ENCODE measurements at places on chromosomes 2 and 18. TPM values are rescaled to one million over a fixed set of nuclear protein-coding genes. Genes with fewer than 3 reads are reported as not detected.

KIF5C gene
- total RNA-seq, result 2.6 TPM

DES gene
- total RNA-seq, result not detected

SERPINB12 gene
- not detected for total RNA-seq

SPP2 gene
- total RNA-seq, result not detected

SCN2A gene
- not detected for total RNA-seq

NTSR2 gene
- total RNA-seq, result not detected

CYRIA gene
- total RNA-seq, result 76.1 TPM

CHRNG gene
- not detected for total RNA-seq

- no peak overlapping the region for H3K4me3 ChIP-seq
- peaks cover 2% of the 10 kb centered on the region for H3K4me1 ChIP-seq
- DNase-seq, result no peak
- no peaks in the 10 kb centered on the region for H3K36me3 ChIP-seq
Measured at GRCh38 chr2:42906557-42907411, 114.4 kb upstream of the HAAO start.

DNA sequence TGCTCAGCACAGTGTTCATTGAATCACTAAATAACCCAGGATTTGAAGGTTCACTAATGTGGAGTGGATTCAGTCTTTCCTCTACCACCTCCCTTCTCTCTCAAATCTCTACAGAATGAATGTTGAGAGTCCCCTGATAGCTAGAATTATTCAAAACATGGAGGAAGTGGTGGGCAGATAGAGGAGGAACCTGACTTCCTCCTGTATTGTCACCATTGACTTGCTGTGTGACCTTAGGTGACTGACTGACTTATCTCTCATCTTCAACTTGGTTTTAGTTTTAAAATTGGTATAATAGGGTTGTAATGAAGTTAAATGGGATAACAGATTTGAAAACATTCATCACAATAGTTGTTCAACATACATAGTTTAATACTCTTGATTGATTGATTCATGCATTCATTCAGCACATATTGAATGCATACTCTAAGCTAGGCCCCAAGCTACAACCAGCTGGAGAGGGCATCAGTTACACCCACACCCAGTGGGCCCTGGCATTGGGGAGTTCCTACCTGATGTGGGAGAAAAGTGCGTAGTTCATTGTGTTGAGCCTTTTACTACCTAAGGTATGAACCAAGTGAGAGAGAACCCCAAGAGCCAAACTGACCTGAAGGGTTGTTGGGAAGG lies 96.0 kb downstream of the WDR7 start:
- peaks cover 3% of the 10 kb centered on the region for H3K36me3 ChIP-seq
- no peak for DNase-seq
- H3K27ac ChIP-seq, result no peak overlapping the region
- no peaks in the 10 kb centered on the region for H3K27me3 ChIP-seq
- peaks cover 20% of the 10 kb centered on the region for H3K4me1 ChIP-seq

GRCh38 chr18:65567372-65567771 lies 183.4 kb upstream of the CDH7 start:
- no peak overlapping the region for H3K4me3 ChIP-seq
- H3K4me1 ChIP-seq, result no peaks in the 10 kb centered on the region
- no peaks in the 10 kb centered on the region for H3K27me3 ChIP-seq
- DNase-seq, result no peak
- no peaks in the 10 kb centered on the region for H3K36me3 ChIP-seq

DNA sequence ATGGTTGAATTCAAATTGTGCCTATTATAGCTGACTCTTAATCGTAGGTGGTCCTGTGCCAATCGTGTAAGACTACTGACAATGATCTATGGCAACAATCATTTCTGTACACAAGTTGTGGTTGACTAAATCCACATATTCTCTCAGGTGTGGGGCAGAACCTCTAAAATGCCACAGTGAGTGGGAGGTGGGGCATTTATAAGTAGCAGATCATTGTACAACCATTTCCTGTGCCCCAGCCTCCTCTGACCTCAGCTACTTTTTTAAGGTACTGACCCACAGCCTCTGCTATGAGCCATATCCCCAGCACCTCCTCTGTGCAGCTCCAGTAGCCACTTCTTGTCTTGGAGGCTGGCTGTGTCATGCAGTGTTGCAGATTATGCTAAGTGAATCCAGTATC lies 48.6 kb upstream of the RAPH1 start:
- H3K4me3 ChIP-seq, result no peak overlapping the region
- DNase-seq, result no peak
- no peaks in the 10 kb centered on the region for H3K36me3 ChIP-seq
- peaks cover 52% of the 10 kb centered on the region for H3K27me3 ChIP-seq

DNA sequence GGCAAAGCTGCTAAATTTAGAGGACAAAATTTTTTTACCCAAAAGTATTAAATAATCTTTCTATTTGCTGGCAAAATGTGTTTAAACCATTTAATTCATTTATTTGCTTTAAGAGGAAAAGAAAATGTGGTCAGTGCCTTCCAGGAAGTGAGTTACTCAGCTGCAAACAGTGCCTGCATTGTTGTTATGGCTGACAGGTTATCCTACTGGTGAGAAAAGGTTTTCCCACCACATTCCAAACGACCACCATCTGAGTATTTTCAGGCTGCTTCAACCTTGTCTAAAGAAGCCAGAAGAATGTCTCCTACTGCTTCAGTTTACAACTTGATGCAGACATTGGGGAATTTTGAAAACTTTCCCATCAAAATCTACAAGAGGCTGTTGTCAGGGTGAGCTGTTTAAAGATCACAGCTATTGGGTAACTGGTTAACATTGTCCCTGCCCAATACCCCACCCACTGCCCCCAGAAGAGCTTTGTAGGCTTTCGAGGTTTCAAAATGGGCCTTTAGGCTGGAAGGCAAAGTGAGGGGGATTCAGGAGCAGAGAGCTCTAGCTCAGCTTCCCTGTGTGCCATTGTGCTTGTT lies 461.3 kb upstream of the FANCL start:
- no peak overlapping the region for H3K27ac ChIP-seq
- H3K27me3 ChIP-seq, result peaks cover 5% of the 10 kb centered on the region
- no peaks in the 10 kb centered on the region for H3K36me3 ChIP-seq
- H3K4me1 ChIP-seq, result no peaks in the 10 kb centered on the region

DNA sequence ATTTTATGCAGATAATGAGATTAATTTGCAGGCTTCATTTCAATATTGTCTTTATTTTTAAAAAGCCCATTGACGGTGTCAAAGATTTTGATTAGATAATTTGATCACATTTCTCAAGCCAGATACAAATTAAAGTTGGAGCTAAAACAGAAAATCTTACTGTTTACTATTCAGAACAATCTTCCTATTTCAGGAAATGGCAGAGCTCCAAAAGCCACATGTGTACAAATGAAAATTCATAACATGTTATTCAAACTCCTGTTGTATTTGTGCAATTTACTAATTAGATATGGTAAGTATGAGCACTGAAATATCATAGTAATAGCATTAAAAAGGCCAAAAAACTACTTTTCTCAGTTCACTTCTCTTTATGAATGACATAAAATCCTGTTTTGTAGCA lies 682.9 kb downstream of the KCNJ3 start:
- no peak overlapping the region for H3K4me3 ChIP-seq
- DNase-seq, result no peak
- H3K27me3 ChIP-seq, result no peaks in the 10 kb centered on the region
- H3K4me1 ChIP-seq, result peaks cover 2% of the 10 kb centered on the region
- H3K36me3 ChIP-seq, result no peaks in the 10 kb centered on the region

- H3K4me1 ChIP-seq, result peaks cover 12% of the 10 kb centered on the region
- no peak overlapping the region for H3K27ac ChIP-seq
- no peak for DNase-seq
- no peaks in the 10 kb centered on the region for H3K36me3 ChIP-seq
Measured at GRCh38 chr2:10078704-10079265, 1.4 kb downstream of the CYS1 start.

- no peak overlapping the region for H3K4me3 ChIP-seq
- no peak for DNase-seq
- no peaks in the 10 kb centered on the region for H3K36me3 ChIP-seq
- H3K27me3 ChIP-seq, result no peaks in the 10 kb centered on the region
- H3K4me1 ChIP-seq, result peaks cover 4% of the 10 kb centered on the region
Measured at GRCh38 chr2:195468771-195469170, 188.3 kb upstream of the SLC39A10 start.

- no peaks in the 10 kb centered on the region for H3K27me3 ChIP-seq
- H3K36me3 ChIP-seq, result no peaks in the 10 kb centered on the region
- no peak for DNase-seq
- no peak overlapping the region for H3K27ac ChIP-seq
- H3K4me1 ChIP-seq, result no peaks in the 10 kb centered on the region
Measured at GRCh38 chr2:86577817-86578456, 14.7 kb upstream of the CHMP3 start.

- no peaks in the 10 kb centered on the region for H3K36me3 ChIP-seq
- no peak overlapping the region for H3K27ac ChIP-seq
- H3K4me1 ChIP-seq, result peaks cover 29% of the 10 kb centered on the region
- H3K4me3 ChIP-seq, result no peak overlapping the region
- H3K27me3 ChIP-seq, result no peaks in the 10 kb centered on the region
- no peak for DNase-seq
Measured at GRCh38 chr2:101518578-101519492, 43.9 kb upstream of the RFX8 start.

- no peak overlapping the region for H3K4me3 ChIP-seq
- H3K27me3 ChIP-seq, result no peaks in the 10 kb centered on the region
- H3K27ac ChIP-seq, result no peak overlapping the region
- peaks cover 7% of the 10 kb centered on the region for H3K4me1 ChIP-seq
- peaks cover 87% of the 10 kb centered on the region for H3K36me3 ChIP-seq
Measured at GRCh38 chr2:99554871-99555270, 65.1 kb upstream of the REV1 start.

DNA sequence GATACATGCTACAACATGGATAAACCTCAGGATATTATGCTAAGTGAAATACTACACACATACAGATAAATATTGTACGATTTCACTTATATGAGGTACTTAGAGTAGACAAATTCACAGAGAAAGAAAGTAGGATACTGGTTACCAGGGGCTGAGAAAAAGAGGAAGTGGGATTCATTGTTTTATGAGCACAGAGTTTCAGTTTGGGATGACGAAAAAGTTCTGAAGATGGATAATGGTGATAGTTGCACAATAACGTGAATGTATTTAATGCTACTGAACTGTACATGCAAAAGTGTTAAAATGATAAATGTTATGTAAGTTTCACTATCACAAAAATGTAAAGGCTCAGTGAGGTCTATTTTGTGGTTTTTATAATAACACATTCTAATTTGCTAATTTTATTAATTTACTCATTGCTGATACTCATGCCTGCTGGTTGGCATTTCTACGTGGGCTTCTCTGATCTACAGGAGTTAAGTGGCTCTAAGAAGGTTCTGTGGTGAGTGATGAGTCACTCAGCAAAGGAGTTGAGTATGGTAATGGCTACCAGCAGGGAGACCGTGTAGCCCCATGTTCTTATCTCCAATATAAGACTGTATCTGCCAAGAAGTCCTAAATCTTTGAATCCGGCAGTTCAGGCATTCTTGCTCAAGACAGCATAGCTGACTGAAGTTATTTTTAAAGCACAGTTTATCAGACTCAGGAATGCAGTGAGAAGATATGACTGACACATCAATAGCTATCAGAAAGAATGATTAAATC lies 41.1 kb downstream of the UPP2 start:
- H3K4me3 ChIP-seq, result no peak overlapping the region
- no peaks in the 10 kb centered on the region for H3K36me3 ChIP-seq
- no peak overlapping the region for H3K27ac ChIP-seq
- H3K4me1 ChIP-seq, result peaks cover 3% of the 10 kb centered on the region
- H3K27me3 ChIP-seq, result peaks cover 4% of the 10 kb centered on the region

- no peak overlapping the region for H3K27ac ChIP-seq
- DNase-seq, result no peak
- peaks cover 4% of the 10 kb centered on the region for H3K27me3 ChIP-seq
- no peaks in the 10 kb centered on the region for H3K4me1 ChIP-seq
Measured at GRCh38 chr18:76688724-76689472, 133.5 kb upstream of the ZNF236 start.

GRCh38 chr2:53460347-53460746 lies 307.3 kb upstream of the CHAC2 start:
- H3K4me1 ChIP-seq, result no peaks in the 10 kb centered on the region
- no peak for DNase-seq
- H3K27ac ChIP-seq, result no peak overlapping the region
- H3K27me3 ChIP-seq, result peaks cover 2% of the 10 kb centered on the region
- H3K36me3 ChIP-seq, result no peaks in the 10 kb centered on the region

GRCh38 chr2:119475857-119476244 lies 44.2 kb downstream of the TMEM37 start:
- no peak overlapping the region for H3K27ac ChIP-seq
- peaks cover 5% of the 10 kb centered on the region for H3K27me3 ChIP-seq
- H3K4me3 ChIP-seq, result no peak overlapping the region

DNA sequence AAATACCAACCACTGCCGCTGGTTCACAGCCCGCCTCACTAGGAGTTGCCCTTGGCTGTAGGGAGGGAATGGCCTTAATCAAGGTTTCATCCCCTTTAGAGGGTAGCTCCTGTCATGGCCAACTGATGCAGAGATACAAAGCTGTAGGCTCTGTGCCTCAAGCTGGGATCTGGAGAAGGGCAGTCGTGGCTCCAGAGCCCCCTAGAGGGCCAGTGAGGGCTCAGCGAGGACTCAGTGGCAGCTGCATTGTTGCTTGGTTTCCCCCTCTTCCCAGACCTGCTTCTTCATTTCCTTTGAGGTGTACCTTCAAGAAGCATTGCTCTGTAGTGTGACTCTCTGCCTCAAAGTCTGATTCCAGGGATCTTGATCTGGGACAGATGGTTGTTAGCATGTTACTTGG lies 302.1 kb downstream of the LPIN1 start:
- peak overlapping the region; percentile 80 for H3K27ac ChIP-seq
- peaks cover 97% of the 10 kb centered on the region for H3K4me1 ChIP-seq
- DNase-seq, result no peak
- no peaks in the 10 kb centered on the region for H3K27me3 ChIP-seq
- no peak overlapping the region for H3K4me3 ChIP-seq

GRCh38 chr2:147149575-147150240 lies 695.1 kb upstream of the ACVR2A start:
- H3K36me3 ChIP-seq, result no peaks in the 10 kb centered on the region
- no peak for DNase-seq
- no peaks in the 10 kb centered on the region for H3K4me1 ChIP-seq
- H3K4me3 ChIP-seq, result no peak overlapping the region

- H3K4me1 ChIP-seq, result no peaks in the 10 kb centered on the region
- DNase-seq, result no peak
- H3K27me3 ChIP-seq, result peaks cover 3% of the 10 kb centered on the region
- H3K36me3 ChIP-seq, result no peaks in the 10 kb centered on the region
Measured at GRCh38 chr2:186757009-186757408, 63.1 kb downstream of the FAM171B start.

GRCh38 chr18:74803117-74803516 lies 205.4 kb downstream of the ZNF407 start:
- H3K27ac ChIP-seq, result no peak overlapping the region
- no peaks in the 10 kb centered on the region for H3K36me3 ChIP-seq
- H3K27me3 ChIP-seq, result no peaks in the 10 kb centered on the region
- no peak for DNase-seq
- H3K4me1 ChIP-seq, result peaks cover 21% of the 10 kb centered on the region
- H3K4me3 ChIP-seq, result no peak overlapping the region

GRCh38 chr2:62972601-62973000 lies 78.0 kb upstream of the OTX1 start:
- H3K27me3 ChIP-seq, result no peaks in the 10 kb centered on the region
- peaks cover 3% of the 10 kb centered on the region for H3K36me3 ChIP-seq
- no peak for DNase-seq
- no peaks in the 10 kb centered on the region for H3K4me1 ChIP-seq
- no peak overlapping the region for H3K27ac ChIP-seq

Data from activated B cell treated with CpG ODN at 0.5 μM for 24 hours (primary cell).